HS-5 (cell line): ENCODE measurements at places on chromosomes 7 and 10.

DNA sequence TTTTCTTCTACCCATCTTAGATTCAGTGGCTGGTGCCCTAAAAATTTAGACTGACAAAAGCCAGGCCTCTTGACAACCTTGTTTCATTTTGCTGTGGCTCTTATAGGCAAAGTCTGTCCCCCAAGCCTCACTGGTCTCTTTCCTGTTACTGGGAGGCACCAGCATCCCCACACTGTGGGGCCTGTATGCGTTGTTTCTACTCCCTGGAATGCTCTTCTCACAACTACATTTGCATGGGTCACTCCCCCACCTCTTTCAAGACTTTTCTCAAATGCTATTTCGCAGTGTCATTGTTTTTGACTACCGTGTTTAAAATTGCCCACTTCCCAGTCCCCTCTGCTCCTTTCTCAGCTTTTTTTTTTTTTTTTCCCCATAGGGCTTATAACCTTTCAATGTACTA is 108.7 kb upstream of the DGKB start:
- DNase-seq: no peak

- DNase-seq: no peak
These were observed 74.0 kb upstream of the SAMD8 start for GRCh38 chr10:75037171-75038153.

DNA sequence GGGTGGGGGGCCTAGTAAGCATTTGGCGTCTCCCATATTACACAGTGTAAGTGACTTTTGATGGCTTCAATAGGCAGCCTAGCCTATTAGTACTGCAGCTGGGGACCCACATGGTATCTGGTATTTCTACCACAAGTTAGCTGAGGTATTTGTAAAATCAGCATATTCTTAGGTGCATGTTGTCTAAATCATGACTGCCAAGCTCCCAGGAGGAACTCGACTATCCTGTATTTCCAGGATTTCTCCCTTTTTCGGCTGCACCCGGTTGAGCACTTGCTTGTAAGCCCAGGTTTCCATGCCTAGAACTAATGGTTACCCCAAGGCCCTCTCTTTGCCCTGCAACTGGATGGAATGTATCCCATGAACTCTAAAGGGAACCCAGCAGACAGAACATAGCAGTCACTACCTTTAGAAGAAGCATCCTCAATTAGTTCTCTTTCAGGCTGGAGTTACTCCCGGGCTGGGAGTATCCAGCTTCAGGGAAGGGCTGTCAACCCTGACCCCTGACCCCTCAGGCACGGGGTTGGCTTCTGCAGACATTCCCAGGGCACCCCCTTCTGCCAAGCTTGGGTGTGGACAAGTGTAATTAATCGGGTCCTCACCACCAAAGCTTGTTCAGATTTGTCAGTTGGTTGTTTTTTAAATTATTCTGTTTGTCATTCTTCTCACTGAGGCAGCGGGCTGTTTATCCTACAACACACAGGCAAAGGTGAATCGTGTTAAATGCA is 90.3 kb upstream of the PARD3 start:
- DNase-seq: no peak

GRCh38 chr10:114030140-114030539 is 13.5 kb upstream of the ADRB1 start:
- DNase-seq: no peak

- no peak for DNase-seq
These were observed 94.4 kb downstream of the INHBA start for GRCh38 chr7:41608447-41608846.

DNA sequence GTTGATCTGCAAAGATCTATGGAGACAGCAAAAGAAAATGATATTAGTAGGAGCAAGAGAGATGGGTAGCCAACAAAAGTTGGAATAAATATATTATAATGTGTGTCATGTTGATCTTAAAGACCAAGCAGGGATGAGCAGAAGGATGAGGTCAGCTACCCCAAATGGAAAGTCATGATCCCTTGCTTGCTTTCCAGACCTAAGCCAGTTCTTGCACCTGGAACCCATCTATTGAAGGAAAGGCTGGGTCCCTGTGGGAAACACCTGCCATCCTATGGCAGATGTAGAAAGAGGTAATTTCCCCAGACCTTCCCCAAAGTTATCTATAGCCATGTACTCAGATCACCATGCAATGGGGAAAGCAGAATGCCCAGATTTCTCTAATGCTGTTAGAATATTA is 52.5 kb downstream of the LYZL2 start:
- DNase-seq: no peak

DNA sequence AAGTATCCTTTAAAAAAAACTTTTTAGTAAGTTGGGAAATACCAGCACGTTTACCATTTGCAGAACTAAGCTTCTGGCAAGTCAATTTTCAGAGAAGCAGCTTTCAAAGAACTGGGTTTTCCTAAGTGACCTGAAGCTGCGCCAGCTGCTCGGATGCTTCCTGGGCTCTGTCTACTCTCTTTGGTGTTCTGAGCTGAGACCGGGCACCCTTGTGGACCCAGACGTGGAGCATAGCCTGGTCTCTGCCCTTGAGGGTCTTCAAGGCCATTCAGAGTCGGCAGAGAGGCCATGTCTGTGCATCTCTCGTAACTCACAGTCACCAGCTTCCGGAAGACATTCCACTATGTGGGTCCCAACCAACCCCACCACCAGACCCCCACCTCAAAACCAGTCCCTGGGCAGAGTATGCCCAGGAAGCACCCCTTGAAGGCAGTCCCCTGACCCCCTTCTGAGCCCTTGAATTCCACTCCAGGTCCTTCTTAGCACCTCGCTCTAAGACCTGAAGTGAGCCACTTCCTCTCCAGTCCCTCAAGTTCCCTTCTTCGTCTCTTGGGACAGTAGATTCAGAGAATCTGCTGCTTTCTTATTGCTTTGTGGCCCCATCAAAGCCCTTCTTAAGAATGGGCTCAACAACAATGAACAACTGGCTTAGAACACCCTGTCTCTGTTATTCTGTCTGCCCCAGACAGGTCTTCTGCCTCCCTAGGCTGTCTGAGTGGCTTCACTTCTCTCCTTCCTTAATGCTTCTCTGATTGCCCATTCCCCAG is 8.5 kb downstream of the CALML5 start:
- DNase-seq: no peak

- DNase-seq: no peak
These were observed 44.0 kb downstream of the MGMT start for GRCh38 chr10:129511086-129511485.

DNA sequence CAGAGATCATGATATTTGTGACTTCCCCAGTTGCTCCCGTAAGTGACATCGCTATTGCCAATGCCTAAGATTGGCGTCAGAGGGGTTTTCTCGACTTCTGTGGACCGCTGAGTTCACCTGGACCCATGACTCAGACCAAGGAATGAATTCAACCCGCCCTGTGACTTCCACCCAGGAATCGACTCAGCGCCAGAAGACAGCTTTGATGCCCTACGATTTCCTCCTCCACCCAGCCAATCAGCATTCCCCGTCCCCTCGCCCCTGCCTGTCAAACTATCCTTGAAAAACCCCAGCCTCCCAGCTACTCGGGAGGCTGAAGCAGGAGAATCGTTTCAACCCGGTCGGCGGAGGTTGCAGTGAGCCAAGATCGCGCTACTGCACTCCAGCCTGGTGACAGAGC is 58.3 kb downstream of the MICALL2 start:
- DNase-seq: no peak

GRCh38 chr10:57562211-57562610 is 705.5 kb downstream of the IPMK start:
- no peak for DNase-seq

- no peak for DNase-seq
These were observed 2.2 kb downstream of the EGR2 start for GRCh38 chr10:62813981-62814380.

GRCh38 chr7:108307194-108307593 is 149.0 kb downstream of the NRCAM start:
- DNase-seq: no peak

DNA sequence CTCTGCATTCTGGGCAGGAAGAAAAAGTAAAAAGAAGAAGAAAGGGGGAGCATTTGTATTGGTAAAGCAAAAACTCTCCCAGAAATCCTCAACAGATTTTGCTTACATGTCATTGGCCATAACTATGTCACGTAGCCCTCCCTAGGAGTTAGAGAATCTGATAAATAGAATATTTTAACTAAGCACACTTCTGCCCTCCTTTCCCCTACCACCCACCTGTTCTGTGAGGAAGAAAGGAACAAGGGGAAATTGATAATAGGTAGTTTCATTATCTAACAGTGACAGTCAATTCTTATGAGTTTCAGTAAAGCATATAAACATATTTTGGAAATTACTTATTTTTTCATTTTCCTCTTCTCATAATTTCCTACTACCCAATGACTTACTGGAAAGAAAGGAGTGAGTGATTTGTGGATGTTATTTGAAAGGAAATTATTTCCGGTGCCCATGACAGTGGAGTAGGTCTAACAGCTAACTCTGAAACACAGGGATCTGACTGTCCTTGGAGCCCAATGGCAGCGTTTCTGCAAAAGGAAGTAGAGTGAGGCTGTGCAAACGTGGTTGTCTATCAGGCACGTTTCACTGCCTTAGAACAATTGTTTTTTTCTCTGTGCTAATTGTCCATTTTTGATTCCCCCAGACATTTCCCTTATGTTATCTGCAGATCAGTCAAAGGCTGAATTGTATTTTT is 128.6 kb upstream of the MDFIC start:
- no peak for DNase-seq

GRCh38 chr7:18828260-18828993 is 289.0 kb downstream of the TWIST1 start:
- no peak for DNase-seq

GRCh38 chr7:128829391-128830166 is 627 bp upstream of the FLNC start:
- DNase-seq: no peak

- no peak for DNase-seq
These were observed 19.7 kb upstream of the EXOC4 start for GRCh38 chr7:133233142-133233541.

DNA sequence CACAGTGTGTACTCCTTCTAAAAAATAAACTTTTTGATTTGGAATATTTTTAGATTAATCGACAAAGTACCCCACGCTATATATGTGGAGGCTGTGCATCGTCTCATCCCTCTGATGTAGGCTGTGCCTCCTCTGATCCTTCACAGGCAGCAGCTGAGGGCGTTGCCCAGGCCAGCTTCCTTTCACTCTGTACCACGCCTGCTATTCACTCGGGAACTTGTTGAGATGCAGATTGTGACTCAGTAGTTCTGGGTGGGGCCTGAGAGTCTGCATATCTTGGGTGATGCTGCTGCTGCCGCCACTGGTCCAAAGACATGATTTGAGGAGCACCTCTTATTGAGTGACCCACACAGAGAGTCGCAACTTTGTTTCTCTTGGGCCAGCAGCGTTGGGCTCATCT is 7.9 kb upstream of the C10orf120 start:
- DNase-seq: no peak

GRCh38 chr7:87635921-87636320 is 7.7 kb downstream of the RUNDC3B start:
- DNase-seq: no peak

- no peak for DNase-seq
These were observed 320.5 kb downstream of the DGKB start for GRCh38 chr7:14582010-14582409.

DNA sequence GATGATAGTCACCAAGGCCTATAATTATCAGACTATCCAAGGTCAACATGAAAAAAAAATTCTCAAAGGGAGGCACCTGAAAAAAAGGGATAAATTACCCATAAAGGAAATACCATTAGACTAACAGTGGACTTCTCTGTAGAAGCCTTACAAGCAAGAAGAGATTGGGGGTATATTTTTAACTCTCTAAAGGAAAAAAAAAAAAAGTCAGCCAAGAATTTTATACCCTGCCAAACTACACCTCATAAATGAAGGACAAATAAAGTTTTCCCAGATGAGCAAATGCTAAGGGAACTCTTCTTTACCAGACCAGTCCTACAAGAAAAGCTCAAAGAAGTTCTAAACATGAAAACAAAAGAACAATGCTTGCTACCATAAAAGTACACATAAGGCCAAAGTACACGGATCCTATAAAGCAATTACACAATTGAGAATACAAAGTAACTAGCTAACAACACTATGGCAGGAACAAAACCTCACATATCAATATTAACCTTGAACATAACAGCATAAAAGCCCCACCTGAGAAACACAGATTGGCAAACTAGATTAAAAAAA is 263.1 kb downstream of the RNLS start:
- no peak for DNase-seq

GRCh38 chr10:35364808-35365207 is 28.5 kb downstream of the CCNY start:
- no peak for DNase-seq

GRCh38 chr7:452226-452751 is 67.4 kb downstream of the PDGFA start:
- DNase-seq: no peak

DNA sequence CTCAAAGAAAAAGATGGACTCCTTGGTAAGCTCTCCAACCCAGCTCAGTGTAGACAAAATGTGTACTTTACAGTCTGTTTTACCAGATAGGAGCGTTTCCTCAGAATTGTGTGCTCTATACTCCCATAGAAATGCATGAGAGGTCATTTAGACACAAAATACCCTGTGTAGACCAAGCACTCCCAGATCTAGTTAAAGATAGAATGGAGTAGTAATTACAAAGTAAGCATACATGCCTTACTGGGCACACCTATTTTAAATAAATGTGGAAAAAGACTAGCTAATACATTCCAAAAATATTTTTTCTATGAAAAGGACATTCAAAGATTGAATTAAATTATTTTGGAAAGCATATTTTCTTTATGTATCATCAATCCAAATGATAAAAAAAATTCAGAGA is 271.9 kb upstream of the DGKB start:
- DNase-seq: no peak

DNA sequence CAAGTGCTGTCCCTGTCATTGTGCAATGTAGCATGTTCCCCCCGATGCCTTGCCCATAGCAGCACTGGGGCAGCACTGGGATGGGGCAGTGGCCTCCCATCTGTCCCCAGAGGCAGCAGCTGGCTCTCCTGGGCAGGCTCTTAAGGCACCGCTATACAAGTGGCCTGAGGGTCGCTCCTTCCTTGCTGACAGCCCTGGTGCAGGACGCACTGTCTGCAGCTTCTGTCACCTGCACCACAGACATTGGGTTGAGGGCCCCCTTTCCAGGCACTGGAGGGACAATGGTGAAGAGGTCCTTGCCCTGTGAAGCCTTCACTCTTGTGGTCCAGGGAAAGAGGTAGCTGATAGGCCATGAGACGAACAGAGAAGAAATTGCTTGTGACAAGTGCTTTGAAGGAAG is 10.6 kb downstream of the CPSF4 start:
- DNase-seq: no peak

DNA sequence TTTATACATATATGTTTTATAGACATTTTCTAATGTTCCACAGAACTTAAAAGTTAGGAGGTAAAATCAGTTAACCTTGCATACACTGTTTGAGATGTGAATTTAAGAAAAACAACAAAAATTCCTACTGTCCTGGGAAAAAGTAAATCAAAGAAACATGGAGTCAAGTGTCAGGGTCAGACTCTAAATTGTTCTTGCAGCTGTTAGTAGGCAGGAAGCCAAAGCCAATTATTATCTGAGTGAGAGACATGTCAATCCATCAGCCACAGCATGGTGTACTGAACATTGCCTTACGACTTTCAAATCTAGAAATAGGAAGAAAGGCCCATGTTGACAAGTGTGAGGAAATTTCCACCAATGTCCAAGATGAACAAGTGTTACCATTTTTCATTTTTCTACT is 461.2 kb upstream of the MBL2 start:
- no peak for DNase-seq

- DNase-seq: no peak
These were observed 135.8 kb downstream of the RAMP3 start for GRCh38 chr7:45293295-45293942.

- no peak for DNase-seq
These were observed 282.8 kb downstream of the GATA3 start for GRCh38 chr10:8337332-8337651.
